ENCODE measurements at places on chromosomes 3 and 15.

DNA sequence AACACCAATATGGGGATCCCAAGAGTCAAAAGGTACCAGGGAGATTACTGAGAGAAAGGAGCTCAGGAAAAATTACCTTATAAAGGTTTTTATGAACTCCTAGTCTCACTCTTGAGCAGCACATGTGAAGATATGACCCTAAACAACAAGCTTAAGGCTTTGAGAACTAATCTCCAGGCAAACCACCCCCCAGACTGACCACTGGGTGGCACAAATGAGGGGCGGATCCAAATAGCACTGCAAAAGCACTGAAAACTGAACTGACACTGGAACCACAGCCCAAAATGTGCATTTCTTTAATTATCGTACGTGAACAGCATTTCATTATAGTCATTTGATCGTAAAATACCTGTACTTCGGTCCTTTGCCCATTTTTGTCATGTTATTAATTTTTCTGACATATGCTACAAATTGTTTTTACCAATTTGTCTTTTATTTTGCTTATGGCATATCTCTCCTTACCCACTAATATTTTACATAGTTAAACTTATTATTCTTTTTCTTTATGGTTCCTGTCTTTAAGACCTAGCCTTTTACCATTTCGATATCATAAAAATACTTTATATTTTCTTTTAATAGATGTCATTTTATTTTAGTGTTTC is 31.5 kb upstream of the TFDP2 start:
- DNase-seq: no peak

- DNase-seq: no peak
Measured at GRCh38 chr3:74593152-74593551, 21.3 kb downstream of the CNTN3 start.

GRCh38 chr3:67712259-67712658 is 57.8 kb upstream of the SUCLG2 start:
- DNase-seq: no peak

DNA sequence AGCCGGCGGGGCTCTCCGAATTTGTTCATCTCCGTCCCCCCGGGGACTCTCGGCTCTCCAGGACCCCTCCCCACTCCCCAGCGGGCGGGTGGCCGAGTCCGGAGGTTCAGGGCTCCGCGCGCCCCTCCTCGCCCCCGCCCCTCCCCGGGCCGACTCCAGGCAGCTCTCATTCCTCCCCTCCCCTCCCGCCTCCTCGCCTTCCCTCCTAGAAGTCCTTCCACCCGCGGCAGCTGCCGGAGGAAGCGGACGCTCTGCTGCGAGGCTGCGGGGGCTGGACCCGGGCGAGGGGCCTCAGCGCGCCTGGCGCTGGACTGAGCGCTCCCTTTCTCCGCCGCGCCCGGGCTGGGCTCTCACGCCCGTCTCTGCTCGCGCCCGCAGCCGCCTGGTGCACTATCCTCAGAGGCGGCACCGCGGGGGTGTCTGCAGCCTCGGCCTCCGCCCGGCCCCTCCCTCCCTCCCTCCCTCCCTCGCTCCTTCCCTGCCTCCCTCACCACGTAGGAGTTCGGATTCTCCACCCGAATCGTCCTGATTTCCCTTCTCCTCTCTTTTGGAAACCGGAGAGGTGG is at the start of gene ROBO2:
Gene ROBO2 (plus strand): TSS at position 494 of the 566 bp plus-strand sequence. CDS start 687 bp downstream, outside the sequence.
- DNase-seq: no peak

DNA sequence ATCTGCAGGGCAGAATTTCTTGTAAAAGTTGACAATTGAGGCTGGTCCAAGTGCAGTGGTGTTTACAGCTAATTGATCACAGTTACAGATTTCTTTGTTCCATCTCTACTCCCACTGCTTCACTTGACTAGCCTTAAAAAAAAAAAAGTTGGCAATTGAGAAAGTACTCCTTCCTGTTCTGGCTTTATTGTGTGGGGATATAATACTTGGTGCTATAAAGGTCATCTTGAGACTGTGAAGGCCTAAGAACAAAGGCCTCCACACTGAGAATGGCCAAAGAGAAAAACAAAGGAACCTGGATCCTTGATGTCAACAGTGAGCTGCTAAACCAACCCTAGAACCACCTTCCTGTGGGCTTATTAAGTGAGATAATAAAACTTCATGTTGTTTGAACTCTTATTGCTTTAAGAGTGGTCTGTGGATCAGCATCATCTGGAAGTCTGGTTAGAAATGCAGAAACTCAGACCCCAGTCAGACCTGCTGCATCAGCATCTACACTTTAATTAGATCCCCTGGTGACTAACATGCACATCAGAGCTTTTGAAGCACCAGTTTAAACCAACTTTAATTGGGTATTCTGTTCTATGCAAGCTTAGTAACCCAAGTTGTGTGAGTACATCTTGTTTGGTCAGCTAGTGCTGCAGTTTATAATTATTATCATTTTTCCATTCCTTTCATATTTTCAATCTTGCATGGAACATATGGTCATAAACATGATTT is 55.2 kb downstream of the TMOD3 start:
- no peak for DNase-seq

DNA sequence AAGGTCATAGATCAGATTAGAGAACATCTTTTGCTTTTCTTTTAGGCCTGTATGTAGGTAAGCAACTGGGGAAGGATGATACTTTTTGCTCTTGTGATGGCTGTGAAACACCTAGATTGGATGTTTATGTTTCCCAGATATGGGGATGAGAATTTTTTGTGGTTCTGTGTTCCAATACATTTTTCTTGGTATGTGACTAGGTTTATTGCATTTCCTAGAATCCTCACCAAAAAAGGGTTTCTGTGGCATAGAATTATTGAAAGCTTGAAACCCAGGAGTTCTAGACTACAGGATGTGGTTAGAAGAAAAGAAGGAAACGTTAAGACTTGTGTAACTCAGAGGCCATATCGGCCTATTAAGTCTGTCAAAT is 25.8 kb downstream of the OXNAD1 start:
- no peak for DNase-seq

DNA sequence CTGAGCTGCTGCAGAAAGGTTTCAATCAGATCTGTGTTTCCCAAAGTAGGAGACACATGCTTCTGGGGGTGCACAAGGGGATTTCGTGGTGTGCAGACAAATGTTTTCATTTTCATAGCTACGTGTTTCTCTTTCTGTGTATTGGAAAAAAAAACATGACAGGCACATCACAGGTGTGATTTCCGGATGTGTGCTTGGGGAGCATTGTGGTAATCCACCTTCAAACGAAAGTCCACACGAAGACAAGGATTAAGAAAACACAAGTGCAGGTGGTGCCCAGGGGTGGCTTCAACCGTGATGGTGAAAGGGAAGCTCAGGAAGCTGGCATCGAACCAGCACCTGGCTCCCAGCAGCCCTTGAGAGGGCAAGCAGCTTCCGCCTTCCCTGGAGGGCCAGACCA is 164.6 kb upstream of the LINGO1 start:
- DNase-seq: no peak
